ENCODE measurements at places on chromosomes 11 and 22.
A peak's percentile ranks its signal among the peaks of the same experiment; 100 is the strongest.

- DNase-seq = no peak
These were observed 362.7 kb upstream of the DDI1 start for GRCh38 chr11:103673773-103674172.

DNA sequence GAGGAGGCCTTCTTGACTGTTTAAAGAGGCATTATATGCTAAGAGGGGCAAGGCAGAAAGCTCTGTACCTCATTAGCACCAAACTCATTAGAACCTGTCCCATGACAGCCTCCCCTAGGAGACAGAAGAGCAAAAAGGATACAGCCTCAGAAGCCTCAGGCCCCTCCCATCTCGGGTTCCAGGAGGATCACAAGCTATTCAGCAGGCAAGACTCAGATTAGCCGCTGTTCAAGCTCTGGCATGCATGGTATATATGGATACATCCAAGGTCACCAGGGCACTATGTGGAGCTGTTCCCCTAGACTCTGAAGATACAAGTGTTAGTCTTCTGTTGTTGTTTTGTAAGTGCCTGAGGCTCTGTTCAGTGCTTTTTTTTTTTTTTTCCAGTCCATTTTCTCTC lies 32.1 kb downstream of the ATXN10 start:
- no peak for DNase-seq

DNA sequence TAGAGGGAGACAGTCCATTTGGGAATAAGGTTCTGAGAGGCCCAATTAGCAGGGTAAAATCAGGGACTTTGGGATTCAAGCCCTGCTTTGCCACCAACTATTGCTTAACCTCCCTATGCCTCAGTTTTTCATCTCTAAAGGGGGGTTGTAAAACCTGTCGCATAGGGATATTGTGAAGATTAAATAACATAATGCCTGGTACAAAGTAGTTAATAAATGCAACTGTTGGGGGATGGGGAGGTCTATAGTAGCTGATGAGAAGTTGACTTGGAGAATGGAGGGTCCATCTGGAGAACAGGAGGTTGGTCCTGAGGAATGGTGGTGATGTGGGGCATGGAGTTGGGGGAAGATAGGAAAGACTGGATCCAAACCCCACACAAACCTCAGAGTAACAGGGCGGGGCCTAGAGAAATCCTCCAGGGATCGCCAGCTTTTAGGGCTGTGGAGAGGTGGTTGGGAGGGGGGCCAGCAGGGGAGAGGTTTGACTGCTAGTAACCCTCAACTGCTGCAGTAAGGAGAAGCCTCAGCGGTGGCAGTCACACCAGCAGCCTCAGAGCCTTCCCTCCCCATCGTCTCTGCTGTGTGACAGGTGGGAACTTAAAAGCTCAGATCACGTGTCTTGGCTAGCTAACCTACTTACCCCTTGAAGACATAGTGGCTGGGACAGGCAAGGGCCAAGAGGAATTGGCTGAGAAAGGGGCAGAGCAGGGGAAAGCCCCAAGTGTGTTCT lies 1.1 kb upstream of the ABCG4 start:
- DNase-seq = no peak

- DNase-seq = no peak
These were observed 146.4 kb downstream of the FBXO7 start for GRCh38 chr22:32620992-32621391.

DNA sequence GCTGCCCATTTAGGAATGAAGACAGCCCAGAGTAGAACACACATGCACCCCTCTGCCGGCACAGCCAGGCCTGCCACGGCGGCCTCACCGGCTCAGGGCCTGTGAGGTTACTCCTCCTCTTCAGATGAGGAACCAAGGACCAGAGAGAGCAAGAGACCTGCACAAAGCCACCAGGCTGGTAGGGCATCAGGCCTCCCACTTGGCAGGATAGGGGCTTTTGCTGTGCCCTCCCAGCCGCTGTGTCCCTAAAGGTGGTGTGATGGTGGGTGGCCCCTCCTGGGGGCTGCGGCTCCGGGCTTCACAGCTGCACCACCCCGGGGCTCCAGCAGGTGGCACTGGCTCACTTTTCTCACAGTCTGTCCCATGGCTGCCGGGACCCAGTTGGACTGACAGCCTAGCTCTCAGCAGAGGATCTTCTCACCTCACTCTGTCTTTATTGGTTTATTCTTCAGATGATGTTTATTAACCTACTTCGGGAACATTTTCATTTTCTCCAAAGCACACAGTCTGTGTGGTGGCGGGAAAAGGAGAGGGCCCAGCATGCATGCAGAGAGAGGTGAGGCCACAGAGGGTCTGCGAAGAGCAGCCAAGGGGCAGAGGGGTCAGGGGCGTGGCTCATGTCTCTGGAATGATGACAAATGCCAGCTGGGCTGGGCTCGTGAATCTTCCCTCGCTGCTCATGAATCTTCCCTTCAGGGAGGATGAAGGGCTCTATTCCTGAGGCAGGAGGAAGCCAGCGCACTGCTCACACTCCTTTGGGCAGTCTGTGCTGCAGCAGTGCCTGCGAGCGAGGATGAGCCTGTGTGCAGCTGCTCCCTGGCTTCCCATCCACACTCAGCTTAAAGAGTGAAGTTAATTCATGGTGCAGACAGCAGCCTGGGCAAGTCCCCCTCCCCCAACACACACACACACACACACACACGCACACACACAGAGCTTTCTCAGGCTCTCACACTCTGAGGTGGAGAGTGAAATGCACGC lies 101.1 kb upstream of the PITPNB start:
- DNase-seq = peak; percentile 69

GRCh38 chr22:26367402-26368245 lies 61.4 kb upstream of the ASPHD2 start:
- DNase-seq = peak; percentile 70

- no peak for DNase-seq
These were observed 2.8 kb upstream of the LIF start for GRCh38 chr22:30249049-30250038.

- DNase-seq = no peak
These were observed 70.2 kb downstream of the CTTN start for GRCh38 chr11:70468256-70469195.

DNA sequence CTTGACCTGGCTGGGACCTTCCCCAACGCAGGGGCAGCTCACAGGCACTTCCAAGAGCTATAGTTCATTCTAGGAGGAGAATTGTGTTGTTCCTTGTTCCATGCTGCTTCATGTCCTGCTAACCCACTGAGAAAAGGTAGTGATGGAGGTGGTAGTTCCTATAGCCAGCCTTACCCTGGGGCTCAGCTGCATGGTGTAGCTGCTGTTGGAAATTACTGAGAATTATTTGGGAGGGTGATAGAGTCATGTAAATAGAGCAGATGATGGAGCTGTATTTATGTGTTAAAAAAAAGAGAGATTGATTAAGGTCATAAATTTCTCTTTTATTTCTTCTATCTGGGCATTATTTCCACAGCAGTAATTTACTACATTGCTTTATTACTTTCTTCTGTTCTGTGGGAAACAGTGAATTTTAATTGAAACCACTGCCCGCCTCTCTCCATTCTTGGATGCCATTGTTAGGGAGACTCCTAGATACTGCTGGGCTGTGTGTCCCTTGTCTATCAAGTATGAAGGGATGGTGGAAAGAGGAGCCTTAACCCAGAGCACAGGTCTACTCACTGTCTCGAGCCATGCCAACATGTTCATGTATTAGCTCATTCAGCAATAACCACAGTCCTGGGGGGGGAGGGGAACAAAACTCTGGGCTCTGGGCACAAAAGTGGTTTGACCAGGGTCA lies 309.2 kb downstream of the FAT3 start:
- no peak for DNase-seq

DNA sequence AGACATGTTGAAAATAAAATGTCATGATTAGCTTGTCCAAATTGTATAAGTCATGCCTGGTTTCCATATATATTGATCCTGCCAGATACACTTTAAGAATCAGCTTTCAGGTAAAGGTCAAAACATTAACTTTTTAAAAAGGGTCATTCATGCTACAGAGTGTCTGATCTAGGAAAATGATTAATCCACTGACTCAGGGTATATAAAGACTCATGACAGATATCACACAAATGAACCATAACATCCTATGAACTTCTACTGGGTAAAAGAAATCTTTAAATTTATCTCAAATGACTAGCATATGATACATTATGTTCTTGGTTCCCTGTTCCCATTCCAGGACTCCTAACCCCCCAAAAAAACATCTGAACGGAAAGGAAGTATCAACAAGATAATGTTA lies 11.7 kb downstream of the MRTFA start:
- no peak for DNase-seq

DNA sequence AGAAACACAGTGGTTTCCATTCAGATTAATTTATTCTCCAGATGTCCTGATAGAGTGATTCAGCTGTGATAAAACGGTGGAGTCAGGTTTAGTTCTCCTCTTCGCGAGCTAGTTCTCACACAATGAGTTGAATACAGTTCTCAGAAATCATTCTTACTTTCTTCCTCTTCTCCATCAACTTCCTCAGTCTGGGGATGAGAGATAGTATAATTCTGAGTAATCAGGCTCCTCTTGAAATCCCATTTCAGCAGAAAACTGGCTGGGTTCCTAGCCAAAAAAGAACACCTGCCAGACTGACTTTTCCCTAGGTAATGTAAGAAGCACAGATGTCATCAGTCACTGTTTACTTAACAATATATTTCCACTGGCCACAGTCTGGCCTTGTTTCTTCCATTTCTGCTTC lies 76.7 kb downstream of the SVIP start:
- no peak for DNase-seq

- DNase-seq = no peak
These were observed 17.1 kb upstream of the SYTL2 start for GRCh38 chr11:85827748-85828639.

GRCh38 chr11:101487775-101488174 lies 96.0 kb downstream of the TRPC6 start:
- no peak for DNase-seq

DNA sequence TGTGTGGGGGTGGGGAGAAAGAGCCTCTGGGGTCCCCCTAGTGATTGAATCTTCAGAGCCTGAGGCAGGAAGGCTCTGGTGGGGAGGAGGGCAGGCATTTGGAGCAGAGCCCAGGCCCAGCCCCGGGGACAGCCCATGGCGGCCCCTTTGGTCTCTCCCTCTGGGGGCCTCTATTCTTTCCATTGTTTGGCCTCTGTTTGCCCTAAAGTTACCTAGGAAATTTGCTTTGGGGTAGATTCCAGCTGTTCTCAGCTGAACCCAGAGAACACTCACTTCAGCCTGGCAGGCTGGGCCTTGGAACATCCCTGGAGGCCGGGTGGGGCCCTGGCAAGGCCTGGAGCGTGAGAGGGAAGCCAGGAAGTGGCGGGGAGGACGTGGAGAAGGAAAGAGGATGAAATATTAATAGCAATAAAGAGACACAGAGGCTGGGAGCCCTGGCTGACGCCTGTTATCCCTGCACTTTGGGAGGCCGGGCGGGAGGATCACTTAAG lies 22.9 kb upstream of the A4GALT start:
- DNase-seq = no peak

DNA sequence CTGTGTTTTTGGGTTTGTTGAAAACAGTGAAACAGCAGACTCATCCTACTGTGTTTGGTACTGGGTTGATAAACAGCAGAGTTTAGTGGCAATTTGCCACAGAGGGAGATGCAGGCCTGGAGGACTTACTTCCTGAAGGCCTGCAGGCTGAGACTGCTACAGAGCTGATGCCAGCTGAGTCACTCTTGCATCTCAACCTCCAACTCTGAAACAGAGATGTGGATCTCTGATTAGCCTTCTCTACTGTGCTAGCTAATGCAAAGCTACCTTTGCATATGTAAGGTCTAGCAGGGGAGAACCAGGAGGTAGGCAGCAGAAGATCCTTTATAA lies 14.3 kb downstream of the ATP5MG start:
- no peak for DNase-seq

DNA sequence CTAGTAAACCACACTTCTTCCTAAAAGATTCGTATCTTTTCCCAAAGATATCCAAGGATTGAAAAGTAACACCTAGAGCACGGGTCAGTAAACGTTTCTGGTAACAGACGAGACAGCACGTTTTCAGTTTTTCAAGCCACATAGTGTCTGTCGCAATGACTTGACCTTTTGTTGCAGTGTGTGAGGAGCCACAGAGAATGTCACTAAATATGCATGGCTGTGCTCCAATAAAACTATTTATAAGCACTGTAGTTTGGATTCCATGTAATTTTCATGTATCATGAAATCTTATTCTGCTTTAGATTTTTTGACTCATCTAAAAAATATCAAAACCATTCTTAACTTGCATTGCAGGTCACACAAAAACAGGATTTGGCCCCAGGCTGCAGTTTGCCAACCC lies 18.3 kb upstream of the MICAL3 start:
- no peak for DNase-seq

GRCh38 chr11:16604794-16605388 lies 133.6 kb upstream of the C11orf58 start:
- no peak for DNase-seq

- no peak for DNase-seq
These were observed 14.8 kb downstream of the DUSP8 start for GRCh38 chr11:1557051-1557884.

Data from activated CD4-positive, CD25-positive, alpha-beta regulatory T cell treated with anti-CD3 and anti-CD28 coated beads, Interleukin-2, amount 50 U/mL, for 72 hours (primary cell).